Upper lobe of right lung (tissue), 1 donor: ENCODE measurements at places on chromosomes 12 and 14. TPM values are rescaled to one million over a fixed set of nuclear protein-coding genes. Genes with fewer than 3 reads are reported as not detected.

ASCL1 gene
- not detected for total RNA-seq

ACSM4 gene
- total RNA-seq, result not detected

DNA sequence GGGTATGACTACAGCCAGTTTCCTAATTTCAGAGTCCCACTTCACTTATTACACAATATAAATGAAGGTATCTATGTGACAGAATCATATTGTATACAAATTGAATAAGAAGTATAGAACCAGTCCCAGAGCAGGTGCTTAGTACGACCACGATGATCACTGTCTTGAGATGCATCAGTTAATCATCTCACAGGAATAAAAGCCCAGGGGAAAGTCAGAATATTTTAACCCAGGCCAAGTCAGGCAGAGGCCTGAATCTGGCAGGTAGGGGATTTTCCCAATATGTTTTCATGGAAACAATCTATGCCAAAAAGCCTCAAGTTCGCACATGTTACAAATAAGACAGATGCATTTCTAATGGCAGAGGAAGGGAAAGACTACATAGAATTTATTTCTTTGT lies 758.4 kb downstream of the BCL11B start:
- no peak for DNase-seq
- no peak overlapping the region for H3K4me3 ChIP-seq
- H3K36me3 ChIP-seq, result no peaks in the 10 kb centered on the region
- H3K4me1 ChIP-seq, result no peaks in the 10 kb centered on the region
- H3K27ac ChIP-seq, result no peak overlapping the region
- H3K27me3 ChIP-seq, result no peaks in the 10 kb centered on the region

- no peak for DNase-seq
- H3K27ac ChIP-seq, result no peak overlapping the region
- no peaks in the 10 kb centered on the region for H3K4me1 ChIP-seq
- peaks cover 12% of the 10 kb centered on the region for H3K36me3 ChIP-seq
- no peak overlapping the region for H3K4me3 ChIP-seq
These were observed 14.6 kb downstream of the C14orf132 start for GRCh38 chr14:96053600-96054381.
